ENCODE measurements at places on chromosomes 6 and 20.

DNA sequence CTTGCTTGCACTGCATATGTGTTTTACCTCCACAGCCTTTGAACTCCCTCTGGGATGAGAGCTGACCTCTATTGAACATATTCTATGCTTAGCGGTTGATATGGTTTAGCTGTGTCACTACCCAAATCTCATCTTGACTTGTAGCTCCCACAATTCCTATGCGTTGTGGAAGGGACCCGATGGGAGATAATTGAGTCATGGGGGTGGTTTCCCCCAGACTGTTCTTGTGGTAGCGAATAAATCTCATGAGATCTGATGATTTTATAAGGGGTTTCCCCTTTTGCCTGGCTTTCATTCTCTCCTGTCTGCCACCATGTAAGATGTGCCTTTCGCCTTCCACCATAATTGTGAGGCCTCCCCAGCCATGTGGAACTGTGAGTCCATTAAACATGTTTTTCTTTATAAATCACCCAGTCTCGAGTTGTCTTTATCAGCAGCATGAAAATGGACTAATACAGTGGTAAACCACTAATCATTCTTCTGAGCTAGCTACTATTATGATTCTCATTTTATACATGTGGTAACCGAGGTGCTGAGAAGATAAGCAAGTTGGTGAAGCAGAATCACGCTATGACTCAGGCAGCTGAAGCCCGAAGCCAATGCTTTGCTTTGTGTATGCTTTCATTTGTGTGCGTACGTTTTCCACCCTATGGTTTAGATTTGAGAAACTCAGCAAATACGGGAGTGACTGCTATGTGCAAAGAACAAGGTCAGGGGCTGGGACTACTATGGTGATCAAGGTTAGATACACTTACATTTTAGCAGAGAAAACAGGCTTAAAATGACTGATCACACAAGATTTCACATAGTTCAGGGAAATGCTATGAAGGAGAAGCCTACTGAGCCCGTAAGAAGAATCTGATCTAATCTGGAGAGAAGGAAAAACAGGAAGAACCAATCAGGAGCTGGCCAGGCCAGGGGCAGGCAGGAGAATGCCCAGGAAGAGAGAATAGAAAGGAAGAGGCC, 363.5 kb downstream of the ESR1 start:
- no peak for DNase-seq

DNA sequence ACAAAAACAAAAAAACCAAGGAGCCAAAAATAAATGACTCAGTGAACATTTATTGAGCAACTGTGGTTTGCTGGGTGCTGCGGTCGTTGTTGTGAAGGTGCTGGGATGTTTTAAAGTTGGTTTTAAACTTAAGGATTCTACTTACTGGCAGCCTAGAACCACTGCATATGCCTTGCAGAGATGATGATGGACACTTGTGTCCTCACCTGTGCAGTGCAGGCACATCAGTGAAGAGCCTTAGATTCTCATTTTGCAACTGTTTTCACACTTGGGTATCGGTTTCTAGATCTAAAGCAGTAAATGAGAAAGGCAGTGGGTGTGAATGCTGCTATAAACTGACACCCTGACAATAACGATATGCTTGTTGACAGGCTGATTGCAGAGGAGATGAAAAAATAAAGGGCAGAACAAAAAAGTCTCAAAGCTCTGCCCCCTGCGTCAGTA, 68.8 kb downstream of the UTRN start:
- no peak for DNase-seq

DNA sequence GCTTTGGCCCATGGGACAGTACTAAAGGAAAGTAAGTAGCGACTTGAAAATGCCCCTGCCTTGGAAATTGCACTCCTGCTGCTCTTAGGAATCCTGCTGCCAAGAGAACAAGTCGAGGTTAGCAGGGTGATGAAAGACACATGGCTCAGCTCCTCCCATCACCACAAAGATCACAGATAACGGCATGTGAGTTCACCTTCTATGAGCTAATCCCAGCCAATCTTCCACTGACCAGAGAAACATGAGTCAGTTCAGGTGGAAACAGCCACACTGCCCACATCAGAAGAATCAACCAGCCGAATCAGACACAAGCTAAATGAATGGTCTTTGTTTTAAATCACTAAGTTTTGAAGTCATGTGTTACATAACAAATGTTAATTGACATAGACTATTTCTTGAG, 106.3 kb downstream of the PRKN start:
- no peak for DNase-seq

DNA sequence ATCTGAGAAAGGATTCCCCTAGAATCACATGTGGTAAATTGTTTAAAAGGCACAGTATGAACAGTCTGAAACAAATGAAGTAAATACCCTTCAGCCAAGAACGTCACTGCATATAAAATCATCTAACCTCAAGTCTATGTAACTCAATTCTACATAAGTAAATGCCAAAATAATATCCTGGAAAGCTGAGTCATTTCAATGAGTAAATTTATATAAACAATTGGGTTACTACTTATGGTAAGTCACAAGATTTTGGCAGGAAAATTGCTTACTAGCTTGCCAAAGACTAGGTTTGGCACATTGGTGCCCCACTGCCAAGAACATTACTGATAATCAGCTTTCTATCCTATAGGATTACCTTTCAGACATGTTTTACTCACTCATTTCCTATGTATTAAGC, 8.4 kb downstream of the GMDS start:
- no peak for DNase-seq

GRCh38 chr6:160004018-160004417, 35.1 kb downstream of the IGF2R start:
- DNase-seq: no peak

DNA sequence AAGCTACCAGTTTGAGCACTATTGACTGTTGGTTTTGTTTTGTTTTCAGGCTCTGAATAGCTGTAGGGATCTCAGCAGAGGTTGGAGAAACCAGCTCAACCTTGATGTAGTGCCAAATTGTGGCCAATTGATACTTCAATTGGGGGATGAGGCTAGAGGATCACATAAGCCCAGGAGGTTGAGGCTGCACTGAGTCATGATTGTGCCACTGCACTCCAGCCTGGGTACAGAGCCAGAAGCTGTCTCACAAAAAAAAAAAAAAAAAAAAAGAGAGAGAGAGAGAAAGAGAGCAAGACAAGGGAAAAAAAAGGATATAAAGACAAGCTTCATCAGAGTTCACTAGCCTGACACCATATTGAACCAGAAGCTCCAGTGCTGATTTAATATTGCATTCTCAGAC, 702.1 kb downstream of the FRK start:
- no peak for DNase-seq

DNA sequence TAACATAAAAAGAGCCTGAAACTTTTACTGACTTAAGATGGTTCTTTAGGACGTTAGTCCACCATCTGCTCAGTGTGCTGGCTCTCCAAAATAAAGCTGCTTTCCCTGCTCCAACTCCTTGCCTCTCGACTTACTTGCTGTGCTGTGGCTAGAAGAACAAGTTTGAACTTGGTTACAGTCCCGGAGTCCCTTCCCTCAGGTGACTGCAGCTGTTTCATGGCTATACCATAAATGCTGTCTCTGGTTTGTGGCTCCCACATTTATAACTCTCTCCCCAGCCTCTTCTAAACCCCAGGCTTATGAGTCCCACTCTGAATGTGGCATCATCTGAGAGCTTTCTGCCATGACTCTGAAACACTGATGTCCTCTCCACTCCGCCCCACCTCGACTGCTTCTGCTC, 306.4 kb upstream of the PRND start:
- no peak for DNase-seq

- DNase-seq: no peak
These were observed 1324.4 kb downstream of the GRIK2 start for GRCh38 chr6:102717737-102718456.

- no peak for DNase-seq
These were observed 18.4 kb upstream of the IFNGR1 start for GRCh38 chr6:137237413-137238170.

GRCh38 chr6:26468829-26469228, 11.1 kb downstream of the BTN2A1 start:
- no peak for DNase-seq

DNA sequence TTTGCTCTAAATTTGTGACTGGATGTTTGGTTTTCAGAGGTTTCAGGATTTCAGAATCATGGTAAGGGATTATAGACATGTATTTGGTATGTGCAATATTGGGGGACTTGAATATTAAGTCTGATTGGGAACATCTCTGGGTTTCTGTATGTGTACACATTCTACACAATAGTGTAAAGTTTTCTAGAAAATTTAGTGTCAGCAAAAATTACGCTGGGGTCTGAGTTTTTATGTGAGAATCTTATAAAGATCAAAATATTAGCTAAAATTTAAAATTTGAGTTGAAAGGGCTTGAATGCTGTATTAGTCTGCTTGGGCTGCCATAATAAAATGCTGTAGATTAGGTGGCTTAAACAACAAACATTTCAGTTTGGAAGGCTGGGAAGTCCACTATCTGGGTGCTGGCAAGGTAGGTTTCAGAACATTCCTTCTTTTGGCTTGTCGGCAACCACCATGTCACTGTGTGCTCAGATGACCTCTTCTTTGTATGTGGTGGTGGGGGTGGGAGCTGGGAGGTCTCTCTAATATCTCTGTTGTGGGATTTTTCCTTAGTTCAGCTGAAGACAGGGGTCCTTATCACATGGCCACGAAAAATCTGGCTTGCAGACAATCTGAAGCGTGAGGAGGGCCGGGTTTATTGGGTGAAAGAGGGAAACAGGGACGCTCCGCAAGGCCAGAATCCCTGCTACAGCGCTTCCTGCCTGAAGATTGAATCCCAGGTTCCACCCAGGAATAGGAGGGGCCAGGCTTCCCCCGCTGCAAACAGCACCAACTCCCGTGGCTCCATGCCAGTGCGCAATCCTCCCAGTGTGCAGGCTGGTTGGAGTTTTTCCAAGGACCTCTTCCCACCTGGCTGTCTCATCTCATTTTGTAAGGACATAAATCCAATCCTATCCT, 299.7 kb downstream of the PLCB1 start:
- DNase-seq: no peak

DNA sequence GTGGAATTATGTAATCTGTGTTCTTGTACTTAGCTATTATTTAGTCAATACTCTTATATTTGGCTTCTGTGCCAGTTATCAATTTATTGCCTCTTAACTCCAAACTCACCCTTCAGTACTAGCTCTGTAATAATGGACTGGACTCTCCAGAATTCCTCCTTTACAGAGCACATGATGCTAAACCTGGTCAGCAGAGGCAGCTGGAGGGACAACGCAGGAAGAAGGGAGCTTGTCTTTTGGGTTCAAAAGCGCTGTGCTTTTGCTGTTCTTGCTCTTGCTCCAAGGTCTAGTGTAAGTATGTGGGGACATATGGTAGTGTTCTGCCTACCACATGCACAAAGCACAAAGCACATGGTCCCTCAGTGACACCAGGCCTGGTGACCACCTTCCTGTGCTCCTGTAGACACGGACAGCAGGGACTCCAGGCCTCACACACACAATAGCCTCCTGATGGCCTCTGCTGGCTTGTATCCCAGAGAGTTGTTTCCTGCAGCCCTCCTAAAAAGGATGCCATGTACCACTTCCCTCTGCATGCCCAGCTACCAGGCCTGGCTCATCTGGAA, 46.1 kb downstream of the CHD6 start:
- no peak for DNase-seq

DNA sequence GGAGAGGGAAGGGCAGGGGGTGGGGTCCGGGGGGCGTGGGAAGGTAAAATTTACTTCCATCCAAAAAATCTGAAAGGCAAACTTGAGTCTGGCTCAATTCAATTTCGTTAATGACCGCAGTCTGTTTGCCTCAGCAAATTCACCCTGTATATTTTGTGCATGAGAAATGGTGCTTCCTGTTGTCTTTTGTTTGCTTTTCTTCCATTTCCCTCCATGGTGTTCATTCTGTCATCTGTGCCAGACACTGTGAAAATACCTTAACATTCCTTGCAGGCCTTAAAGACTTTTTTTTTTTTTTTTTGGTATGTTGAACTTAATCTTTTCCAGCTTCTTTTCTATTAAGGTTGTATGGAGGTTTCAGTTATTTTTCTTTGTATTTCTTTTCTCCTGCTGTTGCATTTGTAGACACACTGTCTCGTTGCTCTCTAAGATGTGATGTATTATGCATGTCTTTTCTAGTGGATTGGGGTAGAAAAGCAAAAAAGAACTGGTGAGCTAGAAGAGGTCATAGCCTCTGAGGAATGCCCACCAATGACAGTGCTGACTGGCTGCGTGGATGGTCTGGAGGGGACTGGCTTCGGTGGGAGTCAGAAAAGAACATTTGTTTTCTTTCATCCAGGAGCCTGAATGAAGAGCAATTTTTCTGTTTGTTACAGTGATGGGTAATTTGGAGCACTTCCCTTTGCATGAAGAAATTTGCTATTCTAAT, 585.0 kb upstream of the MAP3K7 start:
- no peak for DNase-seq

DNA sequence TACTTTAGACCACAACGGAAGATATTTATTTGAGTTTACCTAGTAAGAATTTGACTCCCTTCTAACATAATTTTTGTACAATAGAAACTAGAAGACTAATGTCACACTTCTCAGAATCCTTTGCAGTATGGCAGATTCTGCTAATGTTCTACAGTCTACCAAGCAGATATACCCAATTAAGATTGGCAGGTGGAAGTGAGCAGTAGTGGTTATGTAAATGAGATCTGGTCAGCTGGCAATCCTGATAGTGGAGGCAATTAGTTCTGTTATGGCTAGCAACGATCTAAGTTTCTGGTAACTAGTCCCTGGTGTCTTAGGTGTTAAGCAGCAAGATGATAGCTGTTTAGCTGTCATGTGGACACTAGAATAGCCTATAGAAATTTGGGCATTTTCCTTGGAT, 101.0 kb downstream of the CENPW start:
- DNase-seq: no peak

- DNase-seq: no peak
These were observed 147.4 kb downstream of the BACH2 start for GRCh38 chr6:90149280-90149679.

DNA sequence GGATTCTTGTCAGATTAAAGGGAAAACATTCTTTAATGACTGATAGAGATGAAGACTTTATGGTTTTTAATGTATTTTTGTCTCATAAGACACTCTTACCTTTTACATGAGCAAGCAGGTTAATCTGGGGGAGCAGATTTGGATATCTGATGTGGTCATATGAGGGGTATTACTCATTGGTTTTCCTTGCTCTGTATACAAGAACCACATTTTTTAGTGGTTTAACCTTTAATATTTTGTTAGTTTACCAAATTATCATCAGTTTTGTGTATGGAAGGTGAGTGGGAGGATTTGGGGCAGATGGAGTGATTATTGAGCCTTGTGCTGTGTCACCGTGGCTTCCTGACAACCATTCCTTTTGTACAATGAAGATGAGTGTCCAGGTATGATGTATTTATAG, 112.9 kb downstream of the FIG4 start:
- DNase-seq: no peak

- no peak for DNase-seq
These were observed 331.2 kb upstream of the KCNQ5 start for GRCh38 chr6:72290620-72291019.

GRCh38 chr6:111573131-111573883, 32.4 kb downstream of the TRAF3IP2 start:
- DNase-seq: no peak

Data from anterior cingulate cortex (tissue), 58 donors.